Posterior vena cava (tissue), 2 donors: ENCODE measurements at places on chromosomes 4 and X. TPM values are rescaled to one million over a fixed set of nuclear protein-coding genes. Genes with fewer than 3 reads are reported as not detected.

Gene MAGED2
- total RNA-seq, result 140 TPM

Gene SLITRK4
- 13.2 TPM for total RNA-seq

Gene CT45A3
- not detected for total RNA-seq

Gene GABRG1
- 0.05 TPM for total RNA-seq

GRCh38 chr4:177555007-177555574, 112.9 kb upstream of the AGA start:
- no peak for DNase-seq

- DNase-seq, result no peak
Measured at GRCh38 chr4:188262464-188262863, 123.2 kb downstream of the TRIML1 start.

DNA sequence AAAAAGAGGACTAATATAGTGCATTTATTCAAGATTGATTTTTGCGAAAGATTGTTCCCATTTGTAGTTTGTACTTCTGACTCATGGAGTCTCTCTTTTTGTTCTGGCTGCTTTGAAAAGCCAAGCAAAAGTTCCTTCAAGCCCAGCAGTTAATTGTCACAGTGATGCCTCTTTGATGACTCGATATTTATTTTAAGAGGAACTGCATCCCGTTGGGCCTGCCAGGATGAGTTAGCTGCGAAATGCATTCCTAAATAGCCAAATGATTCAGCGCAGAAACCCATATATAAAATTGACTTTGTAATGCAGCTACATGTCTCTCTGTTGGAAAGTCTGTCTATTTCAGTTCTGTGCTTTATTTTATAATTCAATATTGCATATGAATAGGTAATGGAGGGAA, 295.1 kb downstream of the GBA3 start:
- no peak for DNase-seq

DNA sequence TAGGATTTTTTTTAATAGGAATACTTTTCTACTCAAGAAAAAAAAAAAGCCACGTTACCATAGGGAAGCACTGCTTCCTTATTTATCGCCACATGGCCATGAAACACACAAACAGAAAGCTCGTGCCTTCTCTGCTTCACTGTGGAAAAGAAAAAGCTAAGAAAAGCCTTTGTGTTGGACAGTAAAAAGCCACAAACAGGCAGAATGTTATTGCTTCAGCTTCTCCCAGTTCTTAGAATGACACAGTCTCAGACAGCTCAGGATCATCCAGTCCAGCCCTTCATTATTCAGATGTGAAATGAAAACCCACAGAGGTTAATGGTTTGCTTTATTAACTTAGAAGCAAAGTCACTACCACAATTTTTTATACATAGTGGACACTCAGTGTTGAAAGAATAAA, 181.6 kb upstream of the NOCT start:
- no peak for DNase-seq
